ENCODE measurements at places on chromosomes 12 and 14.

GRCh38 chr12:19203539-19204506, 74.3 kb downstream of the PLEKHA5 start:
- no peaks in the 10 kb centered on the region for H3K4me1 ChIP-seq
- no peaks in the 10 kb centered on the region for H3K36me3 ChIP-seq
- no peak overlapping the region for H3K27ac ChIP-seq
- H3K4me3 ChIP-seq = no peak overlapping the region

- no peaks in the 10 kb centered on the region for H3K4me1 ChIP-seq
- H3K27ac ChIP-seq = no peak overlapping the region
- no peak for DNase-seq
- H3K4me3 ChIP-seq = no peak overlapping the region
- H3K27me3 ChIP-seq = no peaks in the 10 kb centered on the region
Measured at GRCh38 chr14:90039253-90040010, 22.4 kb upstream of the KCNK13 start.

DNA sequence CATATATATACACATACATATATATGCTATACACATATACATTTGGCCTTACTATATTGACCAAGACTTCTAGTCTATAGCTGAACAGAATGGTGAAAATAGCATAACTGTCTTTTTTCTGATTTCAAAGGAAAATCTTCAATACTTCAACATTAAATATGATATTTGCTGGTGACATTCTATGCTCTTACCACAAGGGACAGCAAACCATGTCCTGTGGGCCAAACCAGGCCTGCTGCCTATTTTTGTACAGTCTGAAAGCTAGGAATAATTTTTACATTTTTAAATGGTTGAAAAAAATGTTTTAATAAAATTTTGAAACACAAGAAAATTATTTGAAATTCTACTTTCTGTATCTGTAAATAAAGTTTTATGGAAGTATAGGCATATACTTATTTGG, 63.6 kb downstream of the EML5 start:
- DNase-seq = no peak
- H3K27ac ChIP-seq = no peak overlapping the region
- H3K4me1 ChIP-seq = no peaks in the 10 kb centered on the region
- no peak overlapping the region for H3K4me3 ChIP-seq
- no peaks in the 10 kb centered on the region for H3K27me3 ChIP-seq

- no peaks in the 10 kb centered on the region for H3K36me3 ChIP-seq
- no peak overlapping the region for H3K27ac ChIP-seq
- H3K4me1 ChIP-seq = no peaks in the 10 kb centered on the region
- H3K27me3 ChIP-seq = no peaks in the 10 kb centered on the region
Measured at GRCh38 chr12:121025442-121026226, 9.3 kb upstream of the C12orf43 start.

DNA sequence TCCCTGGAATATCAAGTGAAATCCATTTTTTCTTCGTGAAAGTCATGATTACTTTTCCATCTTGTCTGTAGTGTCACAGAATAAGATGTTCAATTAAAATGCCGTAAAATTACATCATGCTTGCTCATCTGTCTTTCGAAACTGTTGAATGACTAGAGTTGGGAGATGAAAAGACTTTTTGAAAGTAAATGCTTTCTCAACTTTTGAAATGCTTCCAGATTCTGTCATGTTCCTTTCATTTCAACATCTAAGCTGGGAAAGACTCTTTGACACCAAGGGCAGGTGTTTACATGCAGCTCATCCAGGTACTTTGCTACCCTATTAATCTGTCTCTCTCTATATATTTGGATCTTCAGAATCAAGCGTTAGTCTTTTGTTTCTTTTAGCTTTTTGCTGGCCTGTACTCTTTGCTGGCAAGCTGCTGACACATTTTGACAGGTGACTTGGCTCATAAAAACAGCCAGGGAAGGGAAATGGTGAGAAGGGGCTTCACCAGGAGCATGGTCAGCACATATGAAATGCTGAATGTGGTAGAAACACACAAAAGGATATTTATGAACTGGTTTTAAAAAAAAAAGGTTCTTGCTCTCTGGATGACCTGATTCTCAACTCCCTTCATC, 77.0 kb upstream of the METAP2 start:
- no peaks in the 10 kb centered on the region for H3K27me3 ChIP-seq
- H3K4me1 ChIP-seq = peaks cover 2% of the 10 kb centered on the region
- no peak overlapping the region for H3K4me3 ChIP-seq
- H3K27ac ChIP-seq = no peak overlapping the region

GRCh38 chr12:3303410-3304136, 187.4 kb upstream of the PRMT8 start:
- peaks cover 55% of the 10 kb centered on the region for H3K27me3 ChIP-seq
- no peaks in the 10 kb centered on the region for H3K36me3 ChIP-seq
- H3K4me1 ChIP-seq = peaks cover 14% of the 10 kb centered on the region
- DNase-seq = no peak

DNA sequence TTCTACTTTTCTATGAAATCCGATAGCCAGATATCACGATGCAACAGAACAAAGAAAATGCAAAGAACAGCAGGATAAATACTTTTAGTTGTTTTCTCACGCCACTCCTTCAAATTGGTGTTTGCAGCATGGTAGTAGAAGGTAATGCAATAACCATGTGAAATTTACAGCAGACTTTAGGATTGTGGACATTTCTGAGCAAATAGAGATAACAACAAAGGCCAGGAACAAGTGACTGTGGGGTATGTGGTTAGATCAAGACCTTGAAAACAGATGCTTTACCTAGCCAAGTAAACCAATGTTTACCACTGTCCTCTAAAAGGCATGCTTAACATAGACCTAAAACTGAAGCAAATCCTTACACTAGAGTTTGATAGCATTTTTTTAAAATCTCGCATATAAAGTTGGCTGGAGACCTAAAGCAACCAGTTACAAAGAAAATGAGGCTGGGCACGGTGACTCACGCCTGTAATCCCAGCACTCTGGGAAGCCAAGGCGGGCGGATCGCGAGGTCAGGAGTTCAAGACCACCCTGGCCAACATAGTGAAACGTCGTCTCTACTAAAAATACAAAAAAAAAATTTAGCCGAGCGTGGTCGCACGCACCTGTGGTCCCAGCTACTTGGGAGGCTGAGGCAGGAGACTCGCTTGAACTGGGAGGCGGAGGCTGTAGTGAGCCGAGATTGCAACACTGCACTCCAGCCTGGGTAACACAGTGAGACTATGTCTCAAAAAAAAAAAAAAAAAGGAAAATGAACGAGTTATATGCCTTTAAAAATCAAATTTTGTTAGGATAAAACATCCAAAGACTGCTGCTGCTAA, 123.2 kb upstream of the FOXN3 start:
- no peaks in the 10 kb centered on the region for H3K36me3 ChIP-seq
- H3K4me3 ChIP-seq = no peak overlapping the region
- H3K4me1 ChIP-seq = no peaks in the 10 kb centered on the region
- H3K27ac ChIP-seq = no peak overlapping the region
- DNase-seq = no peak

DNA sequence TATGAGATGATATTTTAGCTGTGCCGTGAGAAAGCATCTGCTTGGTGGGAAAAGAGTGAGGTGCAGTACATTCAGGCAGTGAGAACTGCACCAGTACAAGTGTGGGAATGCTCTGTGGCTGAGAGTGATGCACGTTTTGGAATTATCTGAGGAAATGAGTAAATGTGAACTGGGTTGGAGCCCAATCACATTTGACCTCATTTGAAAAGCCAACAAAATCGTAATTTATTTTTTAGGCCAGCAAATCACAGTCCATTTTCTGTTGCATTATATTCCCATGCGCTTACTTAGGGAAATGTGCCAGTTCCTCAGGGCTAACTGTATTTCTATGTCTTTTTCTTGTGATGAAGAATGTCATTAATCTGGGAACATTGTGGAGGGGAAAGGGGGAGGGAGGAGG, 77.3 kb downstream of the SNAPC1 start:
- H3K4me1 ChIP-seq = no peaks in the 10 kb centered on the region
- H3K4me3 ChIP-seq = no peak overlapping the region
- no peak overlapping the region for H3K27ac ChIP-seq

DNA sequence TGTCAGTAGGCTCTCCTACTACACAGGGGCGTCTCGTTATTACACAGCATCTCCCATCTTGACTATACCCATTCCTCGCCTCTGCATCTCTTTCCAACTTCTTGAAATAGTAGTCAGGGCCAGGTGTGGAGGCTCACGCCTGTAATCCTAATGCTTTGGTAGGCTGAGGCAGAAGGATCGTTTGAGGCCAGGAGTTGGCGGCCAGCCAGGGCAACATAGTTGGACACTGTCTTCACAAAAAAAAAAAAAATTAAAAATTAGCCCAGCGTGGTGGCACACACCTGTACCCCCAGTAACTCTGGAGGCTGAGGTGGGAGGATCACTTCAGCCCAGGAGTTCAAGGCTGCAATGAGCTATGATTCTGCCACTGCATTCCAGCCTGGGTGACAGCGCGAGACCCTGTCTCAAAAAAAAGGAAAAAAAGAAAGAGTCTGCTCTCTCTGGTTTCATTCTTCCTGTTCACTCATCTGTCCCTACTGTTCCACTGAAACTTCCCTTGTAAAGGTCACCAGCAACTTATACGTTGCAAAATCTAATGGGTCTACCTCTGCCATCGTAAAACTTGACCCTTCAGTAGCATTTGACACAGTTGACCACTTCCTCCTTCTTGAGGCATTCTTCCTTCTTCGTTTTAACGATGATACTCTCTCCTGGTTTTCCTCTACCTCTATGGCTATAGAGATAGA, 41.0 kb upstream of the PTGR2 start:
- no peaks in the 10 kb centered on the region for H3K4me1 ChIP-seq
- H3K27me3 ChIP-seq = no peaks in the 10 kb centered on the region
- no peak for DNase-seq
- H3K36me3 ChIP-seq = no peaks in the 10 kb centered on the region
- no peak overlapping the region for H3K27ac ChIP-seq
- no peak overlapping the region for H3K4me3 ChIP-seq

DNA sequence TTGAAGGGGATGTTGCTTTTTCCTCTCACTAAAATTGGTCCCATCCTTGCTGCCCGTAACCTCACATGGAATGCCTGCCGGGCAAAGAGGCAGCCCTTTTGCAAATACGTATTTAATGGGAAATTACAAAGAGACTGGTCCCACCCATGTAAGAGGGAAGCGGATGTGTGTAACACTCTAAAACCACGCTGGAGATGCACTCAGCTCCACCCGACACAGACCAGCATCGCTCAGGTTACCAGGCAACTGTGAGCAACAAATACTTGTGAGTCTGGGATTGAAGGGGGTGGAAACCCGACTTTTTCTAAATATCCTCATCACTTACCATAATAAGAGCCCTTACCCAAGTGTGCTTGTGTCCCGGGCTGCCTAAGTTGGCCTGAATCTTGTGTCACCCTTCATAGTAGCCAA, 47.7 kb downstream of the ELK3 start:
- H3K36me3 ChIP-seq = peaks cover 6% of the 10 kb centered on the region
- peaks cover 16% of the 10 kb centered on the region for H3K4me1 ChIP-seq
- no peak overlapping the region for H3K4me3 ChIP-seq
- no peaks in the 10 kb centered on the region for H3K27me3 ChIP-seq

- no peak for DNase-seq
- H3K4me1 ChIP-seq = no peaks in the 10 kb centered on the region
- H3K27me3 ChIP-seq = no peaks in the 10 kb centered on the region
Measured at GRCh38 chr12:69062621-69063237, 129.8 kb upstream of the CPM start.

GRCh38 chr14:102594514-102595175, 2.2 kb downstream of the RCOR1 start:
- peak; percentile 74 for DNase-seq
- H3K4me3 ChIP-seq = no peak overlapping the region
- no peaks in the 10 kb centered on the region for H3K27me3 ChIP-seq
- no peaks in the 10 kb centered on the region for H3K4me1 ChIP-seq
- peak overlapping the region; percentile 93 for H3K27ac ChIP-seq

DNA sequence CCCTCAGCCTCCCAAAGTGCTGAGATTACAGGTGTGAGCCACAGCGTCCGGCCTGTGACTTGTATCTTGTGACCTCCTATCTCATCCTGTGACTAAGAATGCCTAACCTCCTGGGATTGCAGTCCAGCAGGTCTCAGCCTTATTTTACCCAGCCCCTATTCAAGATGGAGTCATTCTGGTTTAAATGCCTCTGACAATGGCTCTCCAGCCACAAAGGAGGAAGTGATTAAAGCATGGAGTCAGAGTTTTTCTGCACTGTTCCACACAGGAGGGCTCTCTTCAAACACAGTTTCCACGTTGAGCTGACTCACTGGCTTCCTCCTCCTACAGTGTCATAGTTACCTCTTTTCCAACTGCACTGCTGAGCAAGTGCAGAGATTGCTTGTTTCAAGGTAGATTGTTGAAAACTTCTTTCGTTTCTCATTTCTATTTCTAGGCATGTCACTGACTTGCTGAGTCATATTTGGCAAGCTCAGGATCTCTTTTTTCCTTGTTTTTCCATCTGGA, 383.8 kb downstream of the PCNX1 start:
- H3K4me1 ChIP-seq = no peaks in the 10 kb centered on the region
- no peaks in the 10 kb centered on the region for H3K27me3 ChIP-seq
- no peak for DNase-seq
- no peaks in the 10 kb centered on the region for H3K36me3 ChIP-seq
- H3K27ac ChIP-seq = no peak overlapping the region
- H3K4me3 ChIP-seq = no peak overlapping the region

DNA sequence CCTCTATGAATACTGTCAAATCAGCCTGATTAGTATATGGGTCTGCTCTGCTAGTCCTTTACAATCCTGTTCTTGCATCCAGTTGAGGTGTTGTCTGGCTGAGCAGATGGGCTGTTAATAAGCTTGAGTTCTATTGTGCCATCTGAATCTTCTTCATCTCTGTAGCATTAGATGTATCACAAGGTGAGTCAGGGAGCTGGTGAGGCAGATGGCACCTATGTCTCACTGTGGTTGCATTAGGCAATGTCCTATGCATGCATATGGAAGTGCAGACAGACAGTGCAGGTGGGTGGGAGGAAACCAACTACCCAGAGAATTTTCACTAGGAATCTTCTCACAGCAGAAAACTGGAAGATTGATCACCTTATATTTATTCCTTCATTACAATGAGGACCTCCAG, 165.7 kb upstream of the STXBP6 start:
- H3K27me3 ChIP-seq = no peaks in the 10 kb centered on the region
- no peaks in the 10 kb centered on the region for H3K4me1 ChIP-seq
- no peaks in the 10 kb centered on the region for H3K36me3 ChIP-seq
- no peak for DNase-seq

DNA sequence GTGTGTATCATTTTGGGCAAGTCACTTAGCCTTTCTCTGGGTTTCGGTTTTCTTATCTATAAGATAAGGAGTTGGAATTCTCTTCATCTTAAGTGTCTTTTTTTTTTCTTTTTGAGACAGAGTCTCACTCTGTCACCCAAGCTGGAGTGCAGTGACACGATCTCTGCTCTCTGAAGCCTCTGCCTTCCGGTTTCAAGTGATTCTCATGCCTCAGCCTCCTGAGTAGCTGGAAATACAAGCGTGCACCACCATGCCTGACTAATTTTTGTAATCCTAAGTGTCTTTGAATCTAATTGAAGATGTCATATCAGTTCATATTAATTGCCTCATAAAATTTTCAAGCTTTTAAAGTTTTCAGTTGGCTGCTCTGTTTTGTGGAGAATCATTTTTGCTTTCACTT, 4.0 kb downstream of the SRGAP1 start:
- H3K27me3 ChIP-seq = no peaks in the 10 kb centered on the region
- no peaks in the 10 kb centered on the region for H3K36me3 ChIP-seq
- no peak overlapping the region for H3K27ac ChIP-seq
- no peak for DNase-seq
- H3K4me1 ChIP-seq = peaks cover 11% of the 10 kb centered on the region

GRCh38 chr14:49879646-49880204, 13.2 kb upstream of the ARF6 start:
- H3K36me3 ChIP-seq = no peaks in the 10 kb centered on the region
- no peak for DNase-seq
- no peaks in the 10 kb centered on the region for H3K27me3 ChIP-seq

- DNase-seq = no peak
- H3K4me1 ChIP-seq = peaks cover 38% of the 10 kb centered on the region
- peaks cover 49% of the 10 kb centered on the region for H3K36me3 ChIP-seq
- H3K27me3 ChIP-seq = no peaks in the 10 kb centered on the region
- peak overlapping the region; percentile 72 for H3K27ac ChIP-seq
- H3K4me3 ChIP-seq = no peak overlapping the region
Measured at GRCh38 chr12:123267335-123267920, 4.2 kb downstream of the CDK2AP1 start.

Measured in tibial artery (tissue), 4 donors.